Stimulated activated CD4-positive, alpha-beta T cell treated with anti-CD3 and anti-CD28 coated beads, Interleukin-15, amount 100 ng/mL, for 1 hour (primary cell): ENCODE measurements at places on chromosomes 1 and 21.
A peak's percentile ranks its signal among the peaks of the same experiment; 100 is the strongest.

GRCh38 chr1:215932558-215932957 is 365.5 kb downstream of the KCTD3 start:
- no peak for DNase-seq

DNA sequence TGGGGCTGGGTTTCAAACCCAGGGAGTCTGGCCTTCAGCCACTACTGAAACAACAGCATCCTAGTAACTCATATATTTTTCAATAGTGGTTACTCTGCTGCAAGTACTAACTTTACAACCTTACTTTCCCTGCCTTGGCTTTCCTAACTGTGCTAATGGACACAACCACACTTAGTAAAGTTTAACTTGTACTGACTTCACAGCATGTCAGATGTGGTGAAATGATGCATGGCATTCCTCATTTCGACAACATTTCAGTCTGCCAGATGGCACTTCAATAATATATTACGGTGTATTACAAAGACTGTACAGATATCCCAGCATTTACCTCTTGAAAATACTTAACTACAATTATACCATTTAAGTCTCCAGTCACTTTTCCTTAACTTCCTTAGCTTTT is 27.8 kb downstream of the LRRC7 start:
- DNase-seq: no peak

GRCh38 chr21:39527664-39528381 is 76.1 kb downstream of the SH3BGR start:
- DNase-seq: no peak

DNA sequence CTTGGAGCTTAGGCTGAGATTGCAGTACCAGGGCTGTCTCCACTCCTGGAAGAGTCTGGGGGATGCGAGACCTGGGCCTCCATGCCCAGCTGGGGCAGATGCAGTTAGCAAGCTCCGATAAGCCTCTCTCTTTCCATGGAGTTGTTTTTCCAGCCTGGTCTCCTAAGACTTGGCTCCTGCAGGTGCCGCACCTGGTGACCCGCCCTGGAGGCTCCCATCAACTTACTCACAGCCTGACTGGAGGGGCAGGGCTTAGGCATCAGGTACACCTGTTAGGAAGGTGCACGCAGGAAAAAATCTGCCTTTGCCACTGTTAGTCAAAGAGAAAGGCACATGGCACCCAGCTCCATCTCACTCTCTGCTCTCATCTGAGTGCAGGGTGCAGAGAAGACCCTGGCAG is 198.1 kb upstream of the TMEM51 start:
- DNase-seq: no peak

GRCh38 chr21:45433301-45433700 is 28.3 kb downstream of the COL18A1 start:
- no peak for DNase-seq

DNA sequence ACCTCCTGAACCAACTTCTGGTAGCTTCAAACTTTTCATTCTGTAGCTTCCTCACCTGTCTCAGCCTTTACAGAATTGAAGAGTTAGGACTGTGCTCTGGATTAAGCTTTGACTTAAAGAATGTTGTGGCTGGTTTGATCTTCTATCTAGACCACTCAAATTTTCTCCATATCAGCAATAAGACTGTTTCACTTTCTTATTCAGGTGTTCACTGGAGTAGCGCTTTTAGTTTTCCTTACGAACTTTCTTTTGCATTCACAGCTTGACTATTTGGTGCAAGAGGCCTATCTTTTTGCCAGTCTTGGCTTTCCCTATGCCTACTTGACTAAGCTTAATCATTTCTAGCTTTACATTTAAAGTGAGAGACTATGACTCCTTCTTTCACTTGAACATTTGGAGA is 31.5 kb downstream of the FGGY start:
- DNase-seq: no peak

GRCh38 chr1:50271337-50271736 is 151.9 kb downstream of the DMRTA2 start:
- DNase-seq: no peak

- DNase-seq: no peak
Measured at GRCh38 chr1:157562515-157562914, 10.2 kb upstream of the FCRL5 start.

- peak; percentile 81 for DNase-seq
Measured at GRCh38 chr1:16367258-16367967, 371 bp downstream of the SZRD1 start.

DNA sequence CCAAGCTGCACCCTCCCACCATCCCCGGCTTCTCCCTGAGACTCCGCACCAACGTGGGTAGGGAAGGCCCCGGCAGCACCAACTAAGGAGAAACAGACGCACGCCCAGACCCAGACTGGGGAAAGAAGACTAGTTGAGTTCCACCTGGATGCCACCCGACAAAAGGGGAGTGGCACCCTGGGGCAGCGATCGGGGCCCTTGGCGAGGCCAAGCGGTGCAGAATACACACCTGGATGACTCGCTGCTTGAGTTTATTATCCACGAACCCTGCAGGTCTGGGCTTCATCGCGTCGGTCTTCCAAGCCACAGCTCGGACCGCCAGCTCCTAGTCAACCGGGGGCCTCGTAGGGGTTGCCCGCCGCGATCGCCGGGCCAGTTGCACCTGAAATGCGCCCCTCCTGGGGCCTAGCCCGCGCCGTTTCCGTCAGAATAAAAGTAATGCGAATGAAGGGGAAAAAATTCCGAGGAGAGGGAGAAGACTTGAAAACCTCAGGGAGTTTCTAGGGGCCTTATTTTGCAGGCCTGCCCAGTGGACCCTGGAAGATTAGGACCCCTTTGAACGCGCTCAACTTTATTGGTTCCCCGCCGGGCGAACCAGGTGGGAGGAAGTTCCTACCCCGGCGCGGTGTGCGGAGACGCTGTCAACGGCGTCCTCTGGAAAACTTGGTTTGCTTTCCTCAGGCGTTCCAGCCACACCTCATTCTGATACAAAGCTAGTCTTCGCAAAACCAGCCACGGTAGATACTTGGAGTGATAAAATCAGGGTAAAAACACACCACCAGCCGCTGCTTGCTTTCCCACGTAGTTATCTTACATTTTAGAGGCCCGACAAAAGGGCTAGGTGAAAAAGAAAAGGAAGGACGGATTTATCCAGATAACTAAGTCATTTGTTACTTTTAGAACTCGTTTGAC is at the start of gene NVL:
Gene NVL, minus strand, starts transcription at position 331 of the 912 bp plus-strand sequence. Its CDS starts 45 bp downstream, at position 286.
- peak; percentile 60 for DNase-seq

DNA sequence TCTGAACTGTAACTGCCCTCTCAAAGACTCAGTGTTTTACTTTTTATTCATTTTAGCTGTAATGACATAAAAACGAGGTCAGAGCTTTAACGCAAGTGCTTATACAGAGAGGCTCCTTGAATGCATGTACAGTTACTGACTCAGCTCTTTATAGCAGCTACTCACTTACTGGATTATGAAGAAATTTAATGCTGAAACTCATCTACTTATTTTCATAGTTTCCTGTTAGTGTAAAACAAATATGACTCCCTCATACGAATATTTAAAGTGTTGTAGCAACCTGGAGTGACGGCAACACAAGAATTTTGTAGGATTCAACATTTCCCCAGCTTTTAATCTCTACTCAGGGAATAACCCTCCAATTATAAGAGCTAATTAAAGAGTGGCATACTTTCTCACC is 32.7 kb downstream of the ADSS2 start:
- DNase-seq: no peak

GRCh38 chr1:23446661-23447310 is 22.2 kb upstream of the TCEA3 start:
- no peak for DNase-seq

- DNase-seq: no peak
Measured at GRCh38 chr1:156291226-156292061, 4.0 kb downstream of the GLMP start.

GRCh38 chr1:167457936-167458584 is 60.3 kb downstream of the CD247 start:
- DNase-seq: no peak

- no peak for DNase-seq
Measured at GRCh38 chr1:62900566-62900965, 116.6 kb downstream of the ATG4C start.

DNA sequence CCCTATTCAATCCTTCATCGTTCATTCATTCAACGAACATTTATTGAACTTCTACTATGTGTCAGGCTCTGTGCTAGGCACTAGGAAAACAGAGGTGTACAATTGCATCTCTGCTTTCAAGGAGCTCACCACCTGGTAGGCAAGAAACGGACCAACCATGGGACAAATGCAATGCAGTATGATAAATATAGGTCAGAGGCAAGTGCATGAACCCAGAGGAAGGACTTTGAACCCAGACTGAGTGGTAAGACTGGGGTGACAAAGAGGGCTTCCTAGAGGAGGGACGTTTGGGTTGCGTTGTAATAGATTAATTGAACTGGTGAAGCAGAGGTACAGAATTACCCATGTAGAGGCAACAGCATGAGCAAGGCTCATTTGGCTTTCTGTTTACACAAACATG is 16.4 kb downstream of the CD2 start:
- no peak for DNase-seq

DNA sequence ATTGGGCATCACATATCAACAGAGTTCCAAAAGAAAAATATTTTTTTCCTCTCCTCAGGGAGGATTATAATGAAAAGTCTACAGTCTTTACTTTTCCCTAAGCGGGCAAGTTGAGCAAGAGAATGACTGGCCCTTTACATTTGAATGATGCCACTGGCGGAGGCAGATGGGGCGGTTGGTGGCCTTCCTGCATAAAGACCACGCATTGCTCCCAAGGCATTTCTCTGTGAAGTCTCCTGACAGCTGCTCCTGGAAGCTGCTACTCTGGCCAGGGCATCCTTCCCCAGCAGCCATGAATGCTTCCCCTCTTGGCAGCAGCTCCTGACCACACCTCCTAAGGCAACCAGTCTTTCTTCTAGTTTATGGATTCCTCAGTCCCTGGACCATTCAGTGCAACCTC is 161.1 kb upstream of the RRP15 start:
- DNase-seq: no peak

GRCh38 chr1:203528063-203528462 is 34.1 kb downstream of the OPTC start:
- DNase-seq: no peak

- no peak for DNase-seq
Measured at GRCh38 chr1:101191049-101191448, 45.8 kb upstream of the S1PR1 start.

- no peak for DNase-seq
Measured at GRCh38 chr1:993379-993995, 6.4 kb downstream of the HES4 start.

DNA sequence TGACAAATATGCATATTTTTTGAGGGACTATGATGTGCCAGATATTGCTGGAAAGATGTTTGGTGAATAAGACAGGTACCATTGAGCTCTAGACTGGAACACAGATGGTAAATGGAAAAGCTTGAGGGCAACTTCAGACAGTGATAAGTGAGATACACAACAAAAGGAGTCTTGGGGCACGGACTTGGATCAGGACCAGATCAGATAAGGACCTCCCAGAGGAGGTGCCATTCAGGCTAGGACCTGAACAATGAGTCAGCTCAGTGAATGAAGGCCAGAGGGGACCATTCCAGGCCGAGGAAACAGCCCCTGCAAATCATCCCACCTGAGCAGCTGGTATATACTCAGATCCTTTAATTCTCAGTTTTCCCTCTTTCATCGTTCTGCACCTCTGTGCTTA is 1.8 kb upstream of the KCNJ15 start:
- DNase-seq: no peak

- DNase-seq: no peak
Measured at GRCh38 chr21:25649146-25649545, 10.1 kb downstream of the JAM2 start.

GRCh38 chr1:112954017-112954650 is 1.9 kb downstream of the SLC16A1 start:
- no peak for DNase-seq
